NCI-H345 (cell line): ENCODE measurements at places on chromosomes 6 and 20.

- DNase-seq = no peak
Measured at GRCh38 chr20:34293589-34293988, 9.6 kb downstream of the AHCY start.

- DNase-seq = no peak
Measured at GRCh38 chr6:42460883-42461282, 9.2 kb upstream of the TRERF1 start.

GRCh38 chr6:43074847-43075669, 1.1 kb upstream of the PTK7 start:
- no peak for DNase-seq

DNA sequence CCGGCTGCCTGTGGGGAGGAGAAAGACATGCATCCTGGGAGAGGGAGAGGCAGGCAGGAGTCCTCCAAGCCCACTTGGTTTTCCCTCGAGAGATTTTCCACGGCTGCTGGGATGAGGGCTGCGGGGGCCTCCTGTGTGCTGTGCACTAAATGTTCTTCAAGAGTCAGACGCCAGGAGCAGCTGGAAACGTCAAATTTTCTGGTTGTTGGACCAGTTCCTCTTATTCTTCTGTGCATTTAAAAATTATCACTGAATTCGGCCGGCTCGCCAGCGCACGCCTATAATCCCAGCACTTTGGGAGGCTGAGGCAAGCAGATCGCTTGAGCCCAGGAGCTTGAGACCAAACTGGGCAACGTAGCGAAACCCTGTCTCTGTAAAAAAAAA, 32.8 kb upstream of the NTSR1 start:
- no peak for DNase-seq

- DNase-seq = no peak
Measured at GRCh38 chr6:32086661-32087573, 22.2 kb downstream of the TNXB start.

GRCh38 chr6:113650610-113650979, 206.6 kb upstream of the MARCKS start:
- no peak for DNase-seq

DNA sequence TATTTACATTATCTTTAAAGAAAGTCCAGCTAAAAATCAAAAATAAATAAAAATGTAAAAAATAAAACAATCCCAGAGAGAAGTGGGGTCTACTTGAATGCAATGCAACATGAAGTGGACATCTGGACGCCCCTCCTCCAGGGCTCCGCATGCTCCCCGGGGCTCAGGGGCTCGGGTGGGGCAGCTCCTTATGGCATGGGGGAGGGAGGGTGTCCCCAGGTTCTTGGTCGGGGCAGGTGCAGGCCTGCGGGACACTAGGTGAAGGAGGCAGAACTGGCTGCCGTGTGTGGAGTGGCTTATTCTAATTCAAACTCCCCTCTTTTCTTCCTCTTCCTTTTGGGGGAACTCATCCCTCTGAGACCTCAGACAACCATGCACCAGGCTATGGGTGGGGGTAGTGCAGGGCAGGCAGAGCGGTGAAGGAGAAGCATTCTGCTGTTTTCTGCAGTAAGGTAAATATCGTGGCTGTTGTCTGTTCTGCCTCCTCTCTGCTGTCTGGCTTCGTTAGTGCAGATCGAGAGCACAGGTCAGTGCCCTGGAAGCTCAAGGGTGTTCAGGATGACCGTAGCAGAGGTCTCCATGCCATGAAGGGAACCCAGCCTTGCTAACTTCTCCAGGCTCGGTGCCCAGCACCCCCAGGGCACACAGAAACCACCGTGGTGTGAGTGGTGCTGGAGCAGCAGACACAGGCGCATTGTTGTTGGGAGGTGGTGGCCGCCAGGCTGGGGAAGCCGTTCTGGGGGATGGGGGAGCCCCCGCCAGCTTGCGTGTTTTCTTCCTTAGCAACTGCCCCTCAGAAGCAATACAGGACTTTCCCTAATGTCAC, 82.6 kb downstream of the TTLL2 start:
- no peak for DNase-seq

DNA sequence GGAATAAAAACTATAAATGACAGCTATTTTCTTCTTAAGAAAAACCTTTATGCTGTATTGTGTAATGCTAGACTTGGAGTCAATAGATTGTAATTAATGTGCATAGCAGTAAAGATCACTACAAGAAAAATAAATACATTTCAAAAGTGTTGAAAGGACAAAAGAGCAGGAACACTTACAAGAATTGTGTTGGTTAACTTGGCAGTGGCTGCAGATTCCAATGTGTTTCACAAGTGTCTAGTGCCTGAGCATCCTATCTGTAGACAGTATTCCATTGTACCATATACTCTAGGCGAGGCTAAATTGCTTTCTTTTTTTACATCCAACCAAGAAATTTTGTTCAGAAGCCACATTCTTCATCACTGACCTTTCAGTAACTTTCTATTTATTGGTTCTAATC, 924.1 kb downstream of the EPHA7 start:
- DNase-seq = no peak
